AG04450 (cell line): ENCODE measurements at places on chromosomes 12 and 14. TPM values are rescaled to one million over a fixed set of nuclear protein-coding genes. Genes with fewer than 3 reads are reported as not detected.

Gene DNAI7
- 0.11 and 0.26 TPM in 2 replicates for polyA plus RNA-seq

Gene HHIPL1
- polyA plus RNA-seq = 1.1 and 1.2 TPM in 2 replicates

GRCh38 chr12:127398016-127398710 is 868.8 kb upstream of the TMEM132C start:
- DNase-seq = no peak

Gene GZMB
- polyA plus RNA-seq = not detected in 2 replicates

Gene LTB4R
- 0.98 and 1.2 TPM in 2 replicates for polyA plus RNA-seq
